ENCODE measurements at places on chromosomes 5 and 9. TPM values are rescaled to one million over a fixed set of nuclear protein-coding genes. Genes with fewer than 3 reads are reported as not detected.

Gene FYB1
- total RNA-seq = 0.31 TPM

Gene CSF1R
- 2.7 TPM for total RNA-seq

Gene PAEP
- total RNA-seq = not detected

Gene TAF7
- 86.4 TPM for total RNA-seq

Gene SH3PXD2B
- total RNA-seq = 74.1 TPM

Gene ORM2
- not detected for total RNA-seq

Gene C5orf58
- 0.28 TPM for total RNA-seq

DNA sequence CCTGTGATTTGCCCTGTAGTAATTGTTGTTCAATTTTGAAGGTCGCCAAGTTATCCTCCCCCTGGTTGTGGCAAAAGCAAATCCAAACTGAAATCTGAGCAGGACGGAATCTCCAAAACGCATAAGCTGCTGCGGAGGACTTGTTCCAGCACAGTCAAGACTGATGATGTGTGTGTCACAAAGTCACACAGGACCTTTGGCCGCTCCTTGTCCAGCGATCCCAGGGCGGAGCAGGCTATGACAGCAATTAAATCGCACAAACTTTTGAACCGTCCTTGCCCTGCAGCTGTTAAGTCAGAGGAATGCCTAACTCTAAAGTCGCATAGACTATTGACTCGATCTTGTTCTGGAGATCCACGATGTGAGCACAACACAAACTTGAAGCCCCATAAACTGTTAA is 128.4 kb downstream of the PARP8 start:
- H3K4me3 ChIP-seq = no peak overlapping the region
- H3K27ac ChIP-seq = no peak overlapping the region
- H3K27me3 ChIP-seq = no peaks in the 10 kb centered on the region
- no peaks in the 10 kb centered on the region for H3K36me3 ChIP-seq

DNA sequence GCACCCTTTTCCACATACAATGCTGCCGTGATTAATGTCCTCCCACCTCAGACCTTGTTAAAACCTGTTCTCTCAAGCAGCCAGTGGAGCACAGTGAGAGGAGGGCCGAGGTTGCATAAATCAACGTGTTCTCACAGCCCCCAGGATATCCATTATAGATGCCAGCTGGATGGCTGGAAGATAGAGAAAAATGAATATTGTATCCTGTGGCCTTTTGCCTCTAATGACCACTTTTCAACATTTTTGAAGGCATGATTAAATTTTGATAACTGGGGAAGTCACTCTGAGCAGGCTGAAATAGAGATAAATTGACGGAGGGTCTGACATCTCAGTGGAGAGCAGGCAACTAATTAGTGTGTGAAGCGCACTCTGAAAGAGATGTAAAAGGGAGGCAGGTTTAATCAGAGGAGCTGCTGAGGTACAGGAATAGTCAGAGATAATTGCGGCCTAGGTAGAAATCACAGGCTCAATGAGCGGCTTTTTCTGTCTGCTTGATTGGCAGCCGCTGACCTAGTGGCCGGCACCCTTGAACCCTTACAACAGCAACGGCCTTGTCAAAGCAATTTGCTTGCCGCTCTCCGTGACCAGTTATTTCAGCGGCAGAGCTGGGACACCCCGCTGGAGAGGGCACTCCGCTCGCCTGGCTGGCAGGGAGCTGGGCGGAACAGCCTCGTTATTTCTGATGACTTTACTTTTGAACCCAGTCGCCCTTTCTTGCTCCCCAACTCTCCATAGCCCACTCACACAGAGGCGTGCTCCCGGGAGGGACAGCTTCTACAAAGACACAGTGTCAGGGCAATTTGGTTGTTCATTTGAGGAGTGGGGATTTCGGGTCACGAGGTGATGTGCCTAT is 560.7 kb downstream of the PSAT1 start:
- no peak for DNase-seq
- no peak overlapping the region for H3K27ac ChIP-seq
- no peaks in the 10 kb centered on the region for H3K4me1 ChIP-seq
- no peaks in the 10 kb centered on the region for H3K36me3 ChIP-seq

DNA sequence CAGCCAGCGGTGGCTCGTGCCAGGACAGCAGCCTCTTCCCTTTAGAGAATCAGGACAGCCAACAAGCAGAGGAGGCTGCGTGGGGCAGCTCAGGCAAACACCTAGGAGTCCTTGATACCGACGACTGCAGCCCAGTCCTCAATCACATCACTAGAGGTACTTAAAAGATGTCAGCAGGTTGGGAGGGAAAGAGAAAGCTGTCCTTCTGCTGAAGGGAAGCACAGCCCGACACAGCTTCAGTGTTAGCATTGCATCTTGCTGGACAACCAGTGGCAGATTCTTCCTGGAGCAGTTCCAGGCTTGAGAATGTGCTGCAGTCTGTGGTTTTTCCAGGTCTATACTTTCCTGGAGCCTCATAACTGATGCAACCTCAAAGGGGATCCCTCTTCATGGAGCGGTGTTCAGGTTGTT is 230.5 kb downstream of the SYK start:
- H3K4me3 ChIP-seq = no peak overlapping the region
- H3K27ac ChIP-seq = no peak overlapping the region
- peaks cover 5% of the 10 kb centered on the region for H3K36me3 ChIP-seq

DNA sequence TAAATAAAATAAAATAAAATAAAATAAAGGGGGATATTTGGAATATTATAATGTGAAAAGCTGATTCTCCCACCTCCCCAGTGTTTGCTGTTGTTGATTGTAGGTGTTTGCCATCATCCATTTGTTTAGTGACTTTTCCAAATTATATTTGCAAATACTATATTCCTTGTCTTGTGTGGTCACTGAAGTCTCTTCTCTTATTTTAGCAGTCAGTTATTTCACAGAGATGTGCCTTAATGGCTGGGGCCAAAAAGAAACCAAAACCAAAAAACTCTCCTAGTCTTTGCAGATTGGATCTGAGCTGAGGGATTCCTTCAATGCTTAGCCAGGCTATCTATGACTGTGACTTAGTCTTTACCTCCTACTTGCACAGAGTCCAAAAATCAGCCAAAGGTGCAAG is 70.9 kb upstream of the ZNF169 start:
- no peak for DNase-seq
- no peak overlapping the region for H3K27ac ChIP-seq
- H3K4me3 ChIP-seq = no peak overlapping the region
- H3K27me3 ChIP-seq = peaks cover 2% of the 10 kb centered on the region

- peaks cover 5% of the 10 kb centered on the region for H3K4me1 ChIP-seq
- H3K36me3 ChIP-seq = peaks cover 3% of the 10 kb centered on the region
- H3K4me3 ChIP-seq = no peak overlapping the region
- no peak overlapping the region for H3K27ac ChIP-seq
- no peak for DNase-seq
- H3K27me3 ChIP-seq = no peaks in the 10 kb centered on the region
Observed at GRCh38 chr5:111747337-111747736, 9.7 kb downstream of the NREP start.

- no peak for DNase-seq
- peaks cover 10% of the 10 kb centered on the region for H3K36me3 ChIP-seq
- H3K27me3 ChIP-seq = peaks cover 3% of the 10 kb centered on the region
Observed at GRCh38 chr5:108054349-108054748, 327.5 kb downstream of the FBXL17 start.

- no peaks in the 10 kb centered on the region for H3K4me1 ChIP-seq
- DNase-seq = no peak
- H3K4me3 ChIP-seq = no peak overlapping the region
- H3K36me3 ChIP-seq = no peaks in the 10 kb centered on the region
- peaks cover 4% of the 10 kb centered on the region for H3K27me3 ChIP-seq
- H3K27ac ChIP-seq = no peak overlapping the region
Observed at GRCh38 chr5:163789870-163790269, 284.5 kb downstream of the MAT2B start.

GRCh38 chr9:69996967-69997366 is 46.7 kb upstream of the MAMDC2 start:
- H3K4me1 ChIP-seq = no peaks in the 10 kb centered on the region
- DNase-seq = no peak
- H3K27ac ChIP-seq = no peak overlapping the region
- no peak overlapping the region for H3K4me3 ChIP-seq
- H3K27me3 ChIP-seq = peaks cover 2% of the 10 kb centered on the region
- H3K36me3 ChIP-seq = no peaks in the 10 kb centered on the region

GRCh38 chr5:55502759-55503158 is 32.0 kb downstream of the PLPP1 start:
- H3K27me3 ChIP-seq = no peaks in the 10 kb centered on the region
- peaks cover 10% of the 10 kb centered on the region for H3K4me1 ChIP-seq
- H3K36me3 ChIP-seq = no peaks in the 10 kb centered on the region
- no peak overlapping the region for H3K27ac ChIP-seq

GRCh38 chr5:42760426-42760825 is 3.8 kb downstream of the CCDC152 start:
- no peak for DNase-seq
- H3K27me3 ChIP-seq = peaks cover 2% of the 10 kb centered on the region
- no peak overlapping the region for H3K27ac ChIP-seq

DNA sequence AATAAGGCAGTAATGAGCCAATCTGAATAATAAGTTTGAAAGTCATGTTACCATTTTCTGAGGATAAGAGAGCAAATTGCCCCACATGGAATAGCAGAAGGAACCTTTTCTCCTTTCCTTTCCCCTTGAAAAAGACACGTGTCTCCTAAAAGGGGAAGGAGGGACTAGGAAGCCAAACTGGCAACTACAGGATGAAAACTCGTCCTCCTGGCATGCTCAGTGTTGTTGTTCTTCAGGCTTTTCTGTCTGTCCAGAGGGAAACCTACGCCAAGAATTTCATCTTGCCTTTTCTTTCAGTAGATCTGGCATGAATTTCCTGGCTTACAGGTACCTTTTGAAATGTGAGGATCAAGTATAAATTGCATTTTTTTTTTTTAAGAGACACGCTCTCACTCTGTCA is 355.9 kb upstream of the TLE4 start:
- H3K27me3 ChIP-seq = no peaks in the 10 kb centered on the region
- no peaks in the 10 kb centered on the region for H3K36me3 ChIP-seq
- DNase-seq = no peak
- H3K4me1 ChIP-seq = no peaks in the 10 kb centered on the region
- H3K27ac ChIP-seq = no peak overlapping the region

All from endothelial cell (in vitro differentiated cells).